ENCODE measurements at places on chromosomes 6 and 20. TPM values are rescaled to one million over a fixed set of nuclear protein-coding genes. Genes with fewer than 3 reads are reported as not detected.

The ADAT2 gene
- total RNA-seq, result 3.7 TPM

- DNase-seq, result no peak
Observed at GRCh38 chr6:95846652-95847051, 169.1 kb upstream of the FUT9 start.

The MYB gene
- total RNA-seq, result under 0.01 TPM

The TSBP1 gene
- total RNA-seq, result not detected

- DNase-seq, result no peak
Observed at GRCh38 chr6:43478008-43478372, 620 bp downstream of the TJAP1 start.

DNA sequence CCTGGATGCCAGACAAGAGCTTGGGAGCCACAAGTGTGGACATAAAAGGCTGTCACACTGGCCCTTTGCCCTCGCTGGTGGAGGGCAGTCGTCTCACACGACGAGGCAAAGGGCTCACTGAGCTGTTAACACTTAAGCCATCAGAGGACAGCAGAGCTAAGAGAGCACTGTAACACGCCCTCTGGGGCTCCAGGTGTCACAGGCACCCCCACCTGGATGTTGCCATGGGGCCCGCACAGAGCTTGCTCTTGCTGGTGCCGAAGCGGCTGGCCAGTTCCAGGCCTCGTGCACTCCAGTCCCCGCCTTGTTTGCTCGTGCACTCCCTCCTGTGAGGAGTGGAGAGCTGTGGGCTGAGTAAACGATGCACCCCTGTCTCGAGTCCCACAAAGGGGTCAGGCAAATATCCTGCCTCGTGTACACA is 37.4 kb downstream of the SLC35D3 start:
- no peak for DNase-seq

The RBM38 gene
- total RNA-seq, result 16.7 TPM

DNA sequence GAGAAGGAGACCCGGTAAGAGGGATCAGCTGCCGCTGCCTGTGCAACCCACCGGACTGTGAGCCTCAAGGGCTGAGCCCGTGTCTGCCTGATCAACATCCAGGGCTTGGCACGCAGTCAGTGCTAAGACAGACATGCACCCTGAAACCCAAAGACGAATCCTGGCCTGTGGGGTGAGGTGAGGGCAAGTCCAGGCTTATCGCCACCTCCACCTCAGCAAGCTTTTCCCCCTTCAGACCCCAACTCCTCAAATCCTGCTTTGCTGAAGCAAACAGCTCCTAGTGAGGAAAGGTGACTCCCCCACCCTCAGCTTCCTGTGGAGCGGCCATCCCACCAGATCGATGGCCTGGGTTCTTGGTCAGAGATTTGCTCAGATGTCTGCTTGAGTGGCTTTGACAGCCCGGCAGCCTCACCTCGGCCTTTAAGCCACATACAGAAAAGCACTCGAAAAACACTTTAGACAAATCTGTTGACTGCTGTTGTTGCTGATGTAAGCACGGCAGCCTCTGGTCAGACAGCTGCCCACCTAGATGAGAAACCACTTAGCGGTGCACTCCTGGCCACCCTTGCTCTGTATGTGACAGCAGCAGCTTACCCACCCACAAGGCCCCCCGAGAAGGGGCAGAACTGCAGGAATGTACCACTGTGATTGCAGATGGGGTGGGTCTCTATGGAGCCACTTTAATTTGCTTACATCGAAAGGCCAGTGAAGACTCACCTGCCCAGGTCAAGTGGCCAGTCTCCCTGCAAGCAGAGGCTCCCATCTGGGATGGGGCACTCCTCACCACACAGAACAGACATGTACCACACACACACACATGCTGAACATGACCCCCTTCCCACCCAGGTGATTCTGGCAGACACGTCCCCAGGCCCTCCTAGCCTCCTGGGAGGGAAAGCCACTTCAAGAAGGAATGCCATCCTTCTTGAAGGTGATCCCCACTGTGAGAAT is 14.8 kb downstream of the MTCH1 start:
- no peak for DNase-seq
